Kasumi-1 (cell line): ENCODE measurements at places on chromosomes 11 and 22.

DNA sequence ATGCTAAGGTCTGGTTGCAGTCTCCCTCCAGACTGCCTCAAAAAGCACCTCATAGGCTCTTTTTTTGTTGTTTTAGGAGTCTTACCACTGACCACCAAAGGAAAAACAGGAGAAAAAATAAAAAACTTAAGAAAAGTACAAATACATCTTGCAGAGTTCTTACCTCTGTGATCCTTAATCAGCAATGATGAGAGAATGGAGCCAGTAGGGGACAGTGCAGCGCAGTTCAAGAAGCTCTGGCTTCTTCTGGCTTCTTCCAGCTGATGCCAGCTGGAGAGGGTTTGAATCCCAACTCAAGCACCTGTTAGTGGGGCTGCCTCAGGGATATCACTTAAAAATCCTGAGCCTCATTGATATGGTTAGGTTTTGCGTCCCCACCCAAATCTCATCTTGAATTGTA lies 223.3 kb upstream of the ISX start:
- DNase-seq: no peak

- DNase-seq: no peak
These were observed 44.3 kb downstream of the CWF19L2 start for GRCh38 chr11:107413352-107413751.

- no peak for DNase-seq
These were observed 83.1 kb downstream of the PTPRJ start for GRCh38 chr11:48063424-48063978.

GRCh38 chr22:35312198-35313059 lies 12.7 kb downstream of the TOM1 start:
- no peak for DNase-seq

GRCh38 chr11:1873048-1873812 lies 18.5 kb downstream of the PRR33 start:
- no peak for DNase-seq

DNA sequence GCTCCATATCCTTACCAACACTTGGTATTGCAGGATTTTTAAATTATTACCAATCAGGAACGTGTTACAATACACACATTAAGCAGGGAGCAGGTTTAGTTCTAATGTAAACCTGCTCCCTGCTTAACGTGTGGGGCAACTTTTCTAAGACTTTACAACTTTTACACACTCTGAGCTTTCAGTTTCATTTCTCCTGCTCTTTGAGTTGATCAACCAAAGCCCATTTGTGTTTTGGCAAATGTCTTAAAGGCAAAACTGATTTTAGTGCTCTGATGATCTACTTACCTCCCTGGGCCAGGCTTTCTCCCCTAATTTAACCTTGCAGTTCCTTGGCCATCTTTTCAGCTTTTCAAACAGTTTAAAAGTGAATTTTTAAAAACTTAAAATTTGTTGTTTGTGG lies 70.9 kb downstream of the ZBTB44 start:
- DNase-seq: no peak

DNA sequence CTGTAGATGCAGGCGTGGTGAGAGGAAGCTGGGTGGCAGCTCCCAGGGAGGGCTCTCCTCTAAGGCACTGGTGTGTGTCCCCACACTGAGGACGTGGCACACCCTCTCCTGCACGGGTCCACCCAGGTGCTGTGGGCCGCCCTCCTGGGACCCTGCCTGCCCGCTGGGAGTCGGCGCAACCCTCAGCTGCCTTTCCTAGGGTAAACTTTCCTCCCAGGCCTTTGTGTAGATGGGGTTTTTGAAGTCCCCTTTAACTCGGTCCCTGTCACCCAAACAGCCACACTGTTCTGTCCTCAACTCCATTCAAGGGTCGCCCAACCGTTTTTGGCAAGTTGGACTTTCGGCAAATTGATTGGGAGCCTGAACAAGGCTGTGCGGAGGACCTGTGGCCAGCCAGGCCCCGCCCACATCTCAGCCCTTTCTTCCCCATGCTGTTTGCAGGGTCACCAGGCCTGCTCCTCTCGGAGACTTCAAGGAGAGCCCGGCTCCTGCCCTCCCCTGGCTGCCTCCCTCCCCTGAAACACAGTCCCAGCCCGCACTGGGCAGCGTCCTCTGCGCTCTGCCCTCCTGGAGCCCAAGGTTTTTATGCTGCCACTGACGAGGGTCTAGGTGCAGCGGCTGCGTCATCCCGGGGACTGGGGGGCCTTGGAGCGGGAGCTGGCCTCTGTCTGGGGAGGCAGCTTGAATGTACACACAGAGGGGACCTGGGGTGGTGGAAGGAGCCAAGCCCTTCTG lies 1126.2 kb downstream of the BRD1 start:
- DNase-seq: no peak

DNA sequence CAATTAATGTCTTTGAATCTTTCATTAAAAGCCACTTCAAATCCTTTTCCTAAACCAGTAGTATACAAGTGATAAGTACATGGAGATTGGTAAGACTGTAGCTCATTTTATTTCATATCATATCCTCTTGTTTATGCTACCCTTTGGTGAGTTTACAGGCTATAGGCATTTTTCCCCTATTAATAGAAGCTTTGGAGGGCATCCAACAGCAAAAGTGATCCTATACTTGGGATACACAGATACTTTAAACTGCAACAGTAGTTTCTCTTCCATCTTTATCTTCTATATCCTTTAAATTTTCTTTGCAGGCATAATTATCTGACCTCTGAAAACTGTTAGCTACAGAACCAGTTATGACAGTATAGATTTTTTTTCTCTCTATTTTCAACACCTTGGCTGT lies 114.5 kb upstream of the SPON1 start:
- DNase-seq: no peak

- DNase-seq: no peak
These were observed 6.7 kb downstream of the PAMR1 start for GRCh38 chr11:35518766-35519165.

DNA sequence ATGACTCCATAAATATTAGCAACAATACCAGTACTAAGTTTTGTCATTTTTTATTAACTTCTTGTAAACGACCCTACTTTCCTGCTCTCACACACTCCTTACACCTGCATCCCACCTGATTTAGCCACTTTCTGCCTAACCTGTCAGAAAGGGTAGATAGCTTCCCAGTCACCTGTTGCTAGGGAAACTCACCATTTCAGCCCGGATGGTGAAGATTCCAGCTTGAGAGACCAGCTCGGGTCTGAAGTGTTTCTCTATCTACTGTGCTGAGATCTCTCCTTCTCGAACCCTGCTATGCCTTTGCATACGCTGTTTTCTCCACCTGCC lies at the start of gene PARVG:
Gene PARVG (plus strand): TSS at position 220 of the 327 bp plus-strand sequence. CDS start 2,405 bp downstream, outside the sequence.
- peak; percentile 74 for DNase-seq

DNA sequence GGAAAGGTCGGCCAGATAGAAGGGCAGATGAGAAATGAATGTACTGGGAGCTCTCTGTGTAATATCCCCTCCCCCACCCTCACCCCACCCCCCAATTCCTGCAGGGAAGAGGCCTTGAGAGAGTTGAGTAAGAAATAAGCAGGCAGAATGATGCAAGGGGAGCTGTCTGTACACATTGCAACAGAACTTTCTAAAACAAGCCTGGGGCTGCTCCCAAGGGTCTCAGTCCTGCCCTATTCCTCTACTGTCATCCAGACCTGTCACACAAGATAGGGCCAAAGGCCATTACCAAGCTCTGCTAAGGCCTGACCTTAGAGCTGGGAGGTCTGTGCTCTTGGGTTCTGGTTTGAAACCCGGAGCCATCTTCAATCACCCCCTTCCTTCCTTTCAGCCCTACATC lies 5.7 kb upstream of the DGAT2 start:
- peak; percentile 14 for DNase-seq

DNA sequence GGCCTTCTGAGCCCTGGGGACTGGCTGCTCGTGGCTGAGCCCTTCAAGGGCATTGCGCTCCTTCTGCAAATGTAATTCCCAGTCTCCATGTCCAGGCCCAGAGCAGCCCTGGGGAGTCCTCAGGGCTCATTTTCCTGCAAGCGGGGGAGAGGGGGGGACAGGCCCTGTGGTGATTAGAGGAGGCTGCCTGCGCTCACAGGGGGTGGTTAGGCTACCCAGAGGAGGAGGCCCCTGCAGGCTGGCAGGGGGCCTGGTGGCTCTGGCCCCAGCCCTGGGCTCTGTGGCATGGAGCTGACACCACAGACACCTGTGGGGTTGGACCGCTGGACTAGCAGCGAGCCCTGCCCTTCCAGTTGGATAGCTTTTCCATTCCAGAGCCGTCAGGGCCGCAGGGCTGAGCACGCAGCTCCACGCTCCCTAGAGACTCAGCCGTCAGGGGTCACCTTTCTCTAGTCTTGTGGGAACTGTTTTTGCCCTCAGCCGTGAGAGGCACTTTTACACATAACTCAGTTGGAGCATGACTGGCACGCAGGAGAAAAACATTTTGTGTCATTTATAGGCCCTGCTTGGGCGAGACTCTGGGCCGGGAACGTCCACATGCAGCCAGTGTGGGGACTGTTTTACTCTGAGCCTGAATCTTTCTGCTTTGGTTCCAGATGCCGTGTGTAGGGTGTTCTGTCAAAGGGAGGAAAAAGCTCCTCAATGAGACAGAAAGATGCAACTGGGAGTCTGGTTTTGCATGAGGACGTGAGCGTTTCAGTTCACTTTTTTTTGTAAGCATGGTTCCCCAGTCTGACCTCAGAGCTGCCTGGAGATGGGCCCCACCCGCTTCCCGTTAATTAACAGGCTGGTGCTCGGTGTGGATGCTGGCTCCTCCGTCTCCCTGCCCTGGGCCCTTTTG lies 58.1 kb downstream of the LRP5 start:
- DNase-seq: peak; percentile 45

DNA sequence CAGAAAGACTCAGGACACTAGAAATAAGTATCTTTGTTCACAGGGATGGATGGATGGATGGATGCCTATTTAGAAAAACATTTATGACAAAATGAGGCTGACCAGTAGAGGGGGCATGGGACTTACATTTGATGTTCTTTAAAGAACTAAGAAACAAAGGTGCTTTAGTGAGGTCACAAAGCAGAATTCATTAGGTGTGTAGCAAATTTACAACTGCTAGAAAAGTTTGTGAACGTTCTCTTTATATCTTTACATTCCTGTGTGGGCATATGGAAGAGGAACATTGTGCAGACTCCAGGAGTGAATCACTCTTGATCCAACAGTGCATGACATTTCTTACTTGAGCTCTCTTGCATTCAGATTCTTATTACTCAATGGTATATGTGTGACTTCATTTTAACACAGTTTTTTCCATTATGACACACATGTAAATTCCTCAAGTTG lies 15.8 kb upstream of the SIK2 start:
- peak; percentile 56 for DNase-seq

- DNase-seq: no peak
These were observed 18.1 kb upstream of the BDNF start for GRCh38 chr11:27718346-27718862.
